ENCODE measurements at places on chromosomes 6 and 20. TPM values are rescaled to one million over a fixed set of nuclear protein-coding genes. Genes with fewer than 3 reads are reported as not detected.

The AKAP12 gene
- total RNA-seq, result 120 TPM

The SLC22A16 gene
- total RNA-seq, result not detected

The OPRL1 gene
- 0.45 TPM for total RNA-seq

The CAGE1 gene
- 0.10 TPM for total RNA-seq

The C20orf144 gene
- 0.13 TPM for total RNA-seq

The CPXM1 gene
- not detected for total RNA-seq

The FLRT3 gene
- 1.8 TPM for total RNA-seq

The PLCB4 gene
- 13.0 TPM for total RNA-seq

The RTEL1 gene
- 7.4 TPM for total RNA-seq

The RSPH4A gene
- total RNA-seq, result 0.39 TPM

The KCNQ5 gene
- 1.7 TPM for total RNA-seq

The GJA10 gene
- not detected for total RNA-seq

The HLA-DMB gene
- total RNA-seq, result 2.3 TPM

Measured in A549 treated with RU486 at 1 μM for 4 hours (cell line).